Kidney (tissue), 22 donors: ENCODE measurements at places on chromosomes 3 and 15.
A peak's percentile ranks its signal among the peaks of the same experiment; 100 is the strongest.

DNA sequence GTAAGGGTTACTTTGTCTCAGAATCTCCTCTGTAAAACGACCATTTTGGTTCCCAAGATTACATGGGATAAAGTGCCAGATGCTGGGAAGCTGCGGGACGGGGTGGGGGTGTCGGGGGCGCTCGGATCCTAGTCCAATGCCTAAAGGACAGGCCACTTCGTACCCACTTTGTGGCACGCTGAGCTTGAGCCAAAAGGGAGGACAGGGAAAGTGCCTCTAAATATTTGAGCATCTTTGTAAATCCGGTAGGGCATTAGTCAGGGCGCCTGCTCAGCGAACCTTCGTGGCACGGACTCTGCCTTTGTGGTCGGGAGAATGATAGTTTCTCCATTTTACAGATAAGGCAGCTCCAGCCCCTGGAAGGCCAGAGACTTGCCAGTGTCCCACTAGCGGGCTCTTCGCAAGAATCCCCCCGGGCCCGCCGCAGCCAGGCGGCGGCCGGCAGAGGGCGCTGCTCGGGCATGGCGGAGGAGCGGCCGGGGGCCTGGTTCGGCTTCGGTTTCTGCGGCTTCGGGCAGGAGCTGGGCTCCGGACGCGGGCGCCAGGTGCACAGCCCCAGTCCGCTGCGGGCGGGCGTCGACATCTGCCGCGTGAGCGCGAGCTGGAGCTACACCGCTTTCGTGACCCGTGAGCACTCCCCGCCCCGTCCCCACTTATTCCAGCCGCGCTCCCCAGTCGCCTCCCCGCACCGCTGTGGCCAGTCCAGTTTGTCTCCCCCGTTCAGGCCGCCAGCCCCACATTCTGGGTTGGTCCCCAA lies 1.8 kb downstream of the RCCD1 start:
- peak; percentile 90 for DNase-seq

DNA sequence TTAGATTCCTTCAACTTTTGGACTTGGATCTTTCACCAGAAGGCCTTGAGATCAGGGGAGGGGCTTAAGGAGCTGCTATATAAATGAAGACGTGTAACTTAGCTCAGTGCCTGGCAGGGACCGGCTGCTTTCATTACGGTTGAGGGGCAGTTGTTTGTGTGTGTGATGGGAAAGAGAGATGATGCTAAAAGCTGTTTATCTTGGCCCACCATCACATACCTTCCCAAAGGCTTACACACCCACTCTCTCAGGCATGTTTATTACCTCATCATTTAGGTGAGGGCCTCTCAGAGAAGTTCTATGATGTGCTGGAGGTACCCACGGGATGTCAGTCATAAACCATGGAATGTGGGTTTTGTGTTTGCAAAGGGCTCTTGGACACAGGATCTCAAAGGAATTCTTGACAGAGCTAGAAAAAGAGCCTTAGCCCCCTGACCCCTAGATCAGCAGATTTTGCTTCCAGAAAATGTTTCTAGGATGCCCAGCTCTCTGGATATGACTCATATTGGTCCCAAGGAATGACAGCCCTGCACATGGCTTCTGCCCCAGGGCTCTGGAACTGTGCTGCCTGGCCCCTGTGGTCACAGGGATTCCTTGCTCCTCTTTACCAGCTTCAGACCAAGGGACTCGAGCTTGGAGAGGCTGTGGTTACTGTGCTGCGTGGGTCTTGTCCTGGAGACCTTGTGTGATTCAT lies 15.9 kb upstream of the SMAD3 start:
- DNase-seq: no peak

DNA sequence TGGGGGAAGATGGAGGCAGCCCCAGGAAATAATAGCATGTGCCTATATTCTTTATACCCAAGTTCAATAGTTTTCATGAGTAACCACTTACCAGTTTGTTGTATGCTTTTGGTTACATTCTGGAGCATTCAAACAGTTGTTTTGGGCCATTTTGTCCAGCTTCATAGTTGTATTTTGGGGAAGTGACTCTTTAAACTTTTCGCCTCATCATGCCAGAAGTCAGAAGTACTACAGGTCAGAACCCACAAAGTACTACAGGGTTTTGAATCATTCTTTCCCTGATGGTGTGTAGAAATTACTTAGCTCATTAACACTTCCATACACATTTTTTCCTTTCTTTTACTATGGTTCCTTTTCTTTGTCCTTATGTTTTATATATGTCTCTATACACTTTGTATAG lies 210.6 kb downstream of the ARPP21 start:
- no peak for DNase-seq

DNA sequence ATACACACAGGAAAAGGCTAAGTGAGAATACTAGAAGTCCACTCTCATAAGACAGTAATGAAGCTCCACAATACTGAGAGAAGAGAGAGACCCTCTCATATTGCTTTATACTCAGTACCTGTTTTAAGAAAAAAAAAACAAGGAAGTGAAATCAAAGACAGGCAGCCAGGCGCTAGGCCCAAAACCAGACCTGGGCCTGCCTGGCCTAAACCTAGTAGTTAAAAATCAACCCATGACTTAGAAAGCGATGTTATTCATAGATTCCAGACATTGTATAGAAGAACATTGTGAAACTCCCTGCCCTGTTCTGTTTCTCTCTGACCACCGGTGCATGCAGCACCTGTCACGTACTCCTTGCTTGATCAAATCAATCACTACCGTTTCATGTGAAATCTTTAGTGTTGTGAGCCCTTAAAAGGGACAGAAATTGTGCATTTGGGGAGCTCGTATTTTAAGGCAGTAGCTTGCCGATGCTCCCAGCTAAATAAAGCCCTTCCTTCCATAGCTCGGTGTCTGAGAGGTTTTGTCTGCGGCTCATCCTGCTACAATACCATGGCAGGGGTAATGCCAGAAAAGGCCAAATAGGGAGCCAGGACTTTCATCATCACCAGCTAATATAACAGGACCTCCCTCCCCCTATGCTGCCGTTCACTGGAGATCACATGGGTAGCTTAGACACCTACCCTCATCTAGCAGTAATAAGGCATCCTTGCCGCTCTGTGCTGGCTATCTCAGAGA lies 1294.1 kb downstream of the NSUN3 start:
- peak; percentile 33 for DNase-seq

DNA sequence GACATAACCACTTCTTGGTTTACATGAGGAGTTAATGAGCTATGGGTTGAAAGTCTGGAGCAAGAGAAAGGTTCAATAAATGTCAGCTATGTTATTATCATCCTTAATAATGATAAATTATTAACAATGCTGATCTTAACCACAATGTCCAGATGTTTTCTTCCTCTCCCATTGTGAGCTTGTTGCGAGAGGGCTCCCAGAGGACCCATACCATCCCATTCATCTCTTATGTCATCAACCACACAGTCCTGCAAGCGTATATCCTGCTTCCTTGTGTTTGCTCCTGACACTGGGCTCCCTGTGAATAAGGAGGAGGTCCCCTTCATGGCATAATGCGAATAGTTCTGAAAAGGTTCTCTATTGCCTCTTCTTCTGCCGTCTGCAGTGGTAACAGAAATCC lies 266.8 kb downstream of the TLE3 start:
- DNase-seq: no peak

GRCh38 chr3:188796122-188796631 lies 375.6 kb upstream of the TPRG1 start:
- DNase-seq: no peak

- DNase-seq: no peak
These were observed 990 bp upstream of the ZNF148 start for GRCh38 chr3:125375950-125376679.

GRCh38 chr3:160286231-160286630 lies 61.0 kb downstream of the C3orf80 start:
- DNase-seq: peak; percentile 6

DNA sequence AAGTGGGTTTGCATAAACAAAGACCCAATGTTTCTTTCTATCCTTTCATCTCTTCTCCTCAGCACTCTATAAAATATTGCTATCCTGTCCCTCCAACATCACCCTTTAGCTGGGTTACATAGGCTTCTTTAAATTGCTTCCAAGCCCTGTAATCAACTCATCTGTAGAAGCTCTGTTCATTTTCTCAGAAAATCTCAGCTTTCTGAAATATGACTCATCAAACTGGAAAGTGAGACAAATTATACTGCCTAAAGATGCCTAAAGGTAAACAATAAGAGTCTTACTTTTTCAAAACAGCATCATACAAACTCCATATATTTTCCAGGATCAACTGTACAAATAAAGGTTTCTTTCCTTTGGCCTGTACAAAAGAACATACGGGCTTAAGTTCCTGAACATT lies 33.8 kb downstream of the EFL1 start:
- no peak for DNase-seq

- DNase-seq: no peak
These were observed 277.5 kb upstream of the P2RY1 start for GRCh38 chr3:152557302-152557999.

- no peak for DNase-seq
These were observed 18.0 kb downstream of the UBE2E2 start for GRCh38 chr3:23221136-23221535.

- DNase-seq: no peak
These were observed 43.0 kb downstream of the RAD54L2 start for GRCh38 chr3:51581524-51581923.

- DNase-seq: no peak
These were observed 893 bp upstream of the MTHFS start for GRCh38 chr15:79897701-79898113.

- peak; percentile 96 for DNase-seq
These were observed 75.9 kb upstream of the VGLL4 start for GRCh38 chr3:11719406-11720303.

DNA sequence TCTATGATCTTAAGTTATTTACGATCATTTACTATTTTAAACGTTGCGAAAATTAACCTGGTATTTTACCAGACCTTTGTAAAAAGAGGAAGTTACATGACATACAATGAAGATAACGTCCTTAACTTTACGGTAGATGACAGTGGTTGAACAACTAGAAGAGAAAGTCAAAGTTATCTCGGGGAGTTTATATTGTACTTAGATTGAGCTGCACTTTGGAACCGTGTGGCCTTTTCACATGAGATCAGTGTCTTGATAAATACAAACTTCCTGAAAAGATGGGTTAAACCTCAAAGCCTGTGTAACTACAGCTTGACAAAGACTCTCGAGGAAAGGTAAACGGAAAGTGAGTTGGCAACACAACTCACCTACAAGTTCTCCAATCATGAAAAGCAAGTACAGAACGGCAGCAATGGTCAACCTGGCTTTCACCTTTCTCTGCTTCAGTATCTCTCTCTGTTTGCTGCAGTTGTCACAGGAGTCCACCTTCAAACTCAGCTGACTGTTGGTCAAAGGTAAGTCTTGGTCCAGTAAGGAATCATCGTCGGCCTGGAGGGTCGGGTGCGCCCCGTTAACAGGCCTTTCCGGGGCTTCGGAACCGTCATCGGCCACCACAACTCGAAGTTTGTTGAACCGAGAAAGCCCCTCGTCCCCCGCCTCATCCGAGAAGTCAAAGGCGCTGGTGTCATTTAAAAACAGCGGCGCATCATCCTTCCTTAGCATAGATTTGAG lies 793 bp downstream of the SLC30A4 start:
- DNase-seq: no peak

DNA sequence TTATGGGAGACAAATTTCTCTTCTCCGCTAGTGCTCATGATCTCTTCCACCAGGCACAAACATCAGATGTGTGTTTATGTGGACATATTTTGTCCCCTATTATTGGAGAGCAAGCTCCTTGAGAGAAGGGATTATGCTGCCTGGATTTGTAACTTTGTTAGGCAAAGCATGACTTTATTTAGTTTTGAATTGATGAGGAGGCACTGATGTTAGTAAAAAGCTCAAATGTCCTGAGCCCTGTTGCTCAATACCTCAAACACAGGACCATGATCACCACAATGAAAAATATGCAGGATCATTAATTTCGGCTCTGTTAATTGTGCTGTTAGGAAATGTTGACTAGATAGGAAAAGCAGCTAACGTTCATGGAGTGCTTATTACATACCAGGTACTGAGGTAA lies 29.1 kb downstream of the SCG5 start:
- no peak for DNase-seq

- DNase-seq: no peak
These were observed 46.8 kb downstream of the PXYLP1 start for GRCh38 chr3:141278196-141279076.

DNA sequence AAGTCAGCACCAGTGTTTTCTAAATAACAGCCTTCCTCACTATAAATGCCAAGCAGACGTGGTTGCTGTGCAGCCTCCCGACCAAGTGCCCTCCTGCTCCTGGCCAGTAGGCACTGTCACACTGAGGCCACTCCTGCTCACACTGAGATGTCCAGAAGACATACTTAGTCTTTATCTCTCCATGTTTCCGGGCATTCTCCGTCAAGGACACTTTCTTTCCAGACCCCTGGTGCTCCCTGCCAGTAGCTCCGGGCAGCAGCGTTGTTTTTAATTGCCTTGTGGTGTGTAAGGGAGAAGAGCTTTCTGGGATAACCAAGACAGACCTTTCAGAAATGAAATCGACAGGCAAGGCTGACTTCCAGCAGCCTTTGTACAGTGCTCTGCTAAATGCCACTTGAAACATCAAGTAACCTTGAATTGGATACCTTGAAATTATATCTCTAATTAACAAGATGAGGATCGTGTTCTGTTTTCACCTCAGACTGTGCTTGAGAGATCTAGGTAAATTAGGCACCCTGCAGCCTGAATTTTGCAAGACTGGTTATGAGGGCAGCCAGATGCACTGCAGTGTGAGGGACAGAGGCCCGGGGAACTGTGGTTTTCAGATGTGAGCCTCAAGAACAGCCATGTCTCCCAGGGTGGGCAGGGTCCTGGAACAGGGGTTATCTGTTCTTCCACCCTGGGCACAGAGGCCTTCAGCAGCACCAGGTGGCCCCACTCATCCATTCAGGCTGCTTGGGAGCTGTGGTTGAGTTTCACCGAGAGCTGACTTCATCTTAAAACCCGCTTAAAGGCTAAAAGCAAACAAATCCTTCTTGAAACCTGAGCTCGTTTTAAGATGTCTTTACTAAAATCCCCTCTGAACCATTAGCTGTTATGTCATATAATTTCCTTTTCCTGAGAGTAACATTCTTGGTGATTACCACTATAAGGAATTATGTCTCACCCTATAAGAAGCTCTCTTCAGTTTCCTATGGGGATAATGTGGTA lies 105.5 kb upstream of the IL12A start:
- peak; percentile 65 for DNase-seq

GRCh38 chr15:56760186-56760585 lies 26.9 kb upstream of the ZNF280D start:
- DNase-seq: no peak

- no peak for DNase-seq
These were observed 337.8 kb downstream of the FEZF2 start for GRCh38 chr3:62035402-62036057.

DNA sequence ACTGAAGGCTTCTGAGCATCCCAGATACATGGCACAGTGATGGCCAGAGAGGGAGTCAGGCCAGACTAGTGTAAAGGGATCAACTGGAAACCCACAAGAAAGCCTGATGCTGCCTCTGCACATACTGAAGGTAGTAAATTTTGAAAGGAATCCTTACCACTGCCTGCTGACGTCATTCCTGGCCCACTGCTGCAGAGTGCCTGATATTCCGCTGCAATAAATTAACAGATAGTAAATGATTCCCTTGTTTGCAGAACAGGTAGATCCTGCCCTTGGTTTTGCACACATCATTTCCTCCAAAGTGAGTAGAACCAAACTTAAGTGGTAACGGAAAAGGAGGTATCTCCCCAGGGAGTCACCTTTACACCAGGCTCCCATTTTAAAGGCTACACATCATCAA lies 146.7 kb downstream of the FBN1 start:
- DNase-seq: no peak

- peak; percentile 72 for DNase-seq
These were observed 630 bp downstream of the ATP6V1A start for GRCh38 chr3:113747283-113748046.

- no peak for DNase-seq
These were observed 883 bp downstream of the MAGEF1 start for GRCh38 chr3:184710870-184711492.

- DNase-seq: no peak
These were observed 53.8 kb downstream of the SAMMSON start for GRCh38 chr3:70053293-70053692.
